ENCODE measurements at places on chromosomes 2 and 18.

DNA sequence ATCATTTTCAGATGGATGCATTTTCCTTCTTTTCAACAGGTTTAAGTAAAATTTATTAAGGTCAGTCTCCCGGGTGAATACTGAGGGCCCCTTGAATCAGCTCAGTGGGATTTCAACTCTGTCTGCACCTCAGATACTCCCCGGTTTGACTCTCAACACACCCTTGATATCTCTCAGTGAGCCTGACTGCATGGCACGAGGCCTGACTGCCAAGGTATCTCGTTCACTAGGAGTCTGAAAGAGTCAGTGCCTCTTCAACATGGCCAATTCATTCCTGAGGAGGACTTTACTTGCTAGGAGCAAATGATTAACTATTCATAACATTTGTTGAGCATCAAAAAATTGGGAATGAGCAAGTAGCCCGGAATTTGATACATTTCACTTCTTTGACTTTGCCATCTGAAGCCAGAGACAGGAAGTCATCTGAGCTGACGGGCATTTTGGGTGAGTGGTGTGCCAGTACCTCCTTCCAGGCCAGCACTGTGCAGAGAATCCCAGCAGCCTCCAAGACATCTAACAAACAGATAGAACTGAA is 81.0 kb downstream of the VAPA start:
- DNase-seq, result no peak

DNA sequence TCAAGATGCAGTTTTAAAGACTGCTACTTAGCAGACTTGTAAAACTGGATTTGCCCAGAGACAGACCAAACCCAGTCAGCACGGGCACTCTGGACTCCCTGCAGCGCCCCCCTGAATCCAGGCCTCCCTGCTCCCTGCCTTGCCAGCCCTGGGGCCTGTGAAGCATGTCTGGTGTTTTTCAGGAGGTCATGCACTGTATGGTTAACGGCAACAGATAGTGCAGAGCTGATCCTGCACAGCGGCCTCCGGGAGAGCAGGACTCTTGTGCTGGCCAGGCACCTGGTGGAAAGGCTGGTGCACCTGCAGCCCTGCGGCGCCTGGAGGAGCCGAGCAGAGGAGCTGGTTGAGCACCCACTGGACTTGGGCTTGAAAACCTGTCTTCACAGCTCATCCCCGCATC is 30.4 kb downstream of the HDAC4 start:
- DNase-seq, result no peak

- DNase-seq, result peak; percentile 26
These were observed 32.7 kb downstream of the QPCT start for GRCh38 chr2:37377187-37377532.

GRCh38 chr2:241904011-241904718 is 34.6 kb downstream of the RTP5 start:
- DNase-seq, result no peak

GRCh38 chr2:170314744-170315447 is 136.9 kb downstream of the MYO3B start:
- DNase-seq, result no peak

DNA sequence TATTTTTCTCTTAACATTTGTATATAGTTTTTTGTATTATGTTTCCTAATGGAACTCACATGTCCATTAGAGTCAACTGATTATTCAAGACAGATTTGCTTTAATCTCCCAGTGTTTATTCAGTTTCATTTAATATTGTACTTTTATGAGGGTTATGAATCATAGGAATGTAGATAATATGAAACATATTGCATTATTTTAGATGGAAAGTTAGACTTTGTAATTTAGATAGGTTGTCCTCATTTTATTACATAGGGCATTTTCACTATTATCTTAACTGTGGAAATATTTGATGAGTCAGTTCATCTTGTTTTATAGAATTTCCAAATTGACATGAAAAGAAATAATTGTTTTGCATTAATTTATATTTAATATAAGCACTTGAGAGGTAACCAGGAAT is 240.8 kb downstream of the PLCL1 start:
- no peak for DNase-seq

- no peak for DNase-seq
These were observed 2.9 kb downstream of the GPR45 start for GRCh38 chr2:105244451-105244850.

All from inflammatory macrophage treated with lipopolysaccharide for 1 hour (primary cell).